Panc1 (cell line): ENCODE measurements at places on chromosomes 7 and 10. TPM values are rescaled to one million over a fixed set of nuclear protein-coding genes. Genes with fewer than 3 reads are reported as not detected.

GRCh38 chr7:112108981-112109380 is 97.2 kb downstream of the DOCK4 start:
- no peaks in the 10 kb centered on the region for H3K27me3 ChIP-seq
- H3K4me1 ChIP-seq: no peaks in the 10 kb centered on the region
- no peaks in the 10 kb centered on the region for H3K36me3 ChIP-seq
- H3K27ac ChIP-seq: no peak overlapping the region
- H3K4me3 ChIP-seq: no peak overlapping the region

CPA4 gene
- 3.1 TPM for total RNA-seq

GRCh38 chr10:133327651-133328357 is 8.9 kb downstream of the CALY start:
- H3K4me1 ChIP-seq: peaks cover 17% of the 10 kb centered on the region

DNA sequence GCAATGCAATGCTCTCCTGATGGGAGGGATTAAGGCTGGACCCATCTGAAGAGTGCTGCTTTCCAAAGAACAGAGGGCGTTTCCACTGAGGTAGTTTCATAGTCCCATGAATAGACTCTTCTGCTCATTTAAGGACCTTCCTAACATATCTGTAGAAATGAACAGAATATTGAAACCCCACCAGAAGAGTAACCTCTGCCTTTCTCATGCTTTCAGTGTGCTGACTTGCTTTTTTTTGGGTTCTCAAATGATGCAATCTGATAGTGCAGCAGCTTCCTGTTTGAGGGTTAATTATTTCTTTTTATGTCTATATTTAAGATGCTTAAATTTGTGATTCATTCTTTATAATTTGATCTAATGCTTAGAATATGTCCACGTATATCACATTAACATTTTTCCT is 82.2 kb downstream of the GATA3 start:
- no peak overlapping the region for H3K27ac ChIP-seq
- H3K36me3 ChIP-seq: no peaks in the 10 kb centered on the region
- no peak overlapping the region for H3K4me3 ChIP-seq
- no peaks in the 10 kb centered on the region for H3K27me3 ChIP-seq
- no peaks in the 10 kb centered on the region for H3K4me1 ChIP-seq

BTBD16 gene
- 0.82 TPM for total RNA-seq

DNAH11 gene
- total RNA-seq: 0.15 TPM

BCL7B gene
- total RNA-seq: 95.4 TPM
